GM04503 (cell line): ENCODE measurements at places on chromosomes 7 and 10.

- no peak for DNase-seq
These were observed 116.8 kb downstream of the OR13A1 start for GRCh38 chr10:45198486-45199204.

- DNase-seq = peak; percentile 99
These were observed 35.5 kb upstream of the DGKI start for GRCh38 chr7:137882261-137882668.

DNA sequence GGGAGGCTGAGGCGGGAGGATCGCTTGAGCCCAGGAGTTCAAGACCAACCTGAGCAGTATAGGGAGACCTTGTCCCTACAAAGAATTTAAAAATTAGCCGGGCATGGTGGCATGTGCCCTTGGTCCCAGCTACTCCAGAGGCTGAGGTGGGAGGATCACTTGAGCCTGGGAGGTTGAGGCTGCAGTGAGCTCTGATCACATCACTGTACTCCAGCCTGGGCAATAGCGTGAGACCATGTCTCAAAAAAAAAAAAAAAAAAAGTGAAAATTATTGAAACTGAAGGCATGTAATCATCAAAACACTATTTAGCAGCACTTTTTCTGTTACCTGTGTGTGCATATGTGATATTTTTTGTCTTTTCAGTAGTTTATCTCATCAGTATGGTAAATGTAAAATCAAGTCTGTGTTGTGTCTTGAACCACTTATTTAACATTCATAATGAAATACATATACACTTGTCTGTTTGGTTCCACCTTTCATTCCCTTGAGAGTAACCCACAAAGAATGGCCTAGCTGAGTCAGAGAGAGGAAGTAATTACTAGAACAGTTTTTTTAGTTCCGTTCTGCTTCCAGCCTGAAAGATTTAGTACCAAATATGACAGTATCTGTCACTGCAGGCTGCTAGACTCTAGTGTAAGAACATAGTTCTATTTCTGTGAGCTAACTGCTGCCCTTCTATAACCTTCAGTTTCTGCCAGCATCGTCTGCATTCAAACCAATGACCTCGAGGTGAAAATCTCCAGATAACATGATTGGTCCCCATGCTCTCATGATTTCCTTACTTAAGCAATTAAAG lies 68.6 kb downstream of the MMRN2 start:
- peak; percentile 42 for DNase-seq

DNA sequence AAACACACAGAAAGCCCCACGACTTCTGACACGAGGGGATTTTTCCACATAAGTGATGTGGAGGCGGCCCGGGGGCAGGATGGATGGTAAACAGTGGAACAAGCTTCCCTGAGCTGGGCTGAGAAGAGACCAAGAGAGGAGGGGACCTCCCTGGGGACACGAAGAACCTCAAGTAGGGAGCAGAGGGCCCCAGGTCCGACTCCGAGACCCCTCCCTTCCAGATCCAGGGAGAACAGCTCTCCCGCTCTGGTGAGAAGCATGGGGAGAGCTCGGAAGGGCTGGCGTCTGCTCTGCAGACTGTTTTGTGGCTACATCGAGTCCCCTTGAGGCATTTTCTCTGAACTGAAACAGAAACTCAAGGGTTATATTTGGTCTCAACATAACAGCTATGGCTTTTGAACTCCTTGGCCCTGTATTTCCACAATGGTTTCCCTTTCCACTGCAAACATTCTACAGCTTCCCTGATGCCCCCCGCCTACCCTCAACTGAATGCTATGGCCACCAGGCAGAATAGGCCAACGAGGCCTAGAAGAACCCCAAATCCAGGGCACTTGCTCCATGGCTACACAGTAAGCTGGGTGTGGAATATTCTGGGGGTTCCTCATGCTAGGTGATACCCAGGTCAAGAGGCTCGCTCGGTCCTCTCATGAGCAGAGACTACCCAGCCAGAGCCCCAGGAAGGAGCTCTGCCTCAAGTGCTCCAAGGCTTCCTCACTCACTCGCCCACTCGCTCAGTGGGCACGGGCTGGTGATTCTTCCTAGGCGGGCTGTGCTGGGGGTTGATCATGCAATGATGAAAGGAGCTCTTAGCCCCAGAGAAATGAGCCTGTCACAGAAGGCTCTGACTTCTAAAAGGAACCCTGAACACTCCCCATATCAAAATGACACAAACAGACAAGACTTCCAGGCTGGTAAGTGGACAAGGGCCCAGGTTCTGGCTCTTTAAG lies 47.5 kb downstream of the FAM53B start:
- no peak for DNase-seq

DNA sequence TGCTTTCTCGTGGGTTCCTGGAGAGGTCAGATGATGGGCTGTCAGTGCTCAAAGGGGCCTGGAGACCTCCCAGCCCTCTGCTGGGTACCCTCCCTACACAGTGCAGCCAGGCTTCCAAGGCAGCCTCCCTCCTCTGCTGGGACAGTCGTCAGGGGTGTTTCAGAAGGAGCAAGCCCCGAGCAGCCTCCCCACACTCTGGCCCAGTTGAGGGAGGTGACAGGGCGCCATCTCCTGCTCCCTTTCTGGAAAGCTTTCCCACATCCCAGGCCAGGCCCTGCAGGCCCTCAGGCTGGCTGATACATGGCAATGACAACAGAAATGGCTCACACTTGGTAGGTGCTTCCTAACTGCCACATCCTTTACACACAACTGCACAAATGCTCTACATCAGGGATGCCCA lies 32.1 kb downstream of the KCNMA1 start:
- DNase-seq = no peak
